Thoracic aorta (tissue), 2 donors: ENCODE measurements at places on chromosomes 6 and 20. TPM values are rescaled to one million over a fixed set of nuclear protein-coding genes. Genes with fewer than 3 reads are reported as not detected.

Gene CDKN1A
- 457 TPM for total RNA-seq

Gene ASIP
- not detected for total RNA-seq

Gene SIRPB2
- 11.0 TPM for total RNA-seq

Gene AIF1
- total RNA-seq, result 39.6 TPM

- H3K4me3 ChIP-seq, result no peak overlapping the region
- peaks cover 22% of the 10 kb centered on the region for H3K36me3 ChIP-seq
- no peaks in the 10 kb centered on the region for H3K27me3 ChIP-seq
- H3K4me1 ChIP-seq, result peaks cover 5% of the 10 kb centered on the region
- DNase-seq, result peak; percentile 71
Observed at GRCh38 chr6:157316871-157317814, 6.2 kb downstream of the TMEM242 start.

DNA sequence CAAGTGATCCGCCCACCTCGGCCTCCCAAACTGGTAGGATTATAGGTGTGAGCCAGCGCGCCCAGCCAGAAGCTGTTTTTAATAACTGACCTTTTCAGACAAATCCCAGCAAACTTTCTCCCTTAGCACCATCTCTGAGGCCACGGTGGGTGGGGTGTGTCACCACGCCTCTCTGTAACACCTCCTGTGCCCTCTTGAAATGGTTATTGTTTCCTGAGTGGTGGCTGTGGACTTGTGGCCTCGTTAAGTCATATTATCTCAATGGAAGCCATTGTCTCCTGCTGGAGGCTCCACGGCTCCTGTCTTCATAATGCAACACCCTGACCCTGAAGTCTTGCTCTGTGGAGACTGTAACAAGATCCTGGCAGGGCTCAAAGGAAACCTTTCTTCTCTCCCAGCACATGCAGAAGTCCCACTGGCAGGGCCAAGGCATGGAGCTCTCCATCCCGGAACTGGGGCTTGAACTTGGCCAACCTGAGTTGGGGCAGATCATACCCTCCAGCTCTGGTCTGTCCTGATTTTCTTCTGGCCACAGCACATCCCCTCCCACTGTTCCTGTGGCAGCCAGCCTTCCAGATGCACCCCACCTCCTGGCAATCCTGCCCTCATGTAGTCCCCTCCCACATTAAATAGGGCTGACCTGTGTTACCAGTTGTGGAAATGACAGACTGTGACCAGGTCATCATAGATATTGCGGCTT is 81.1 kb downstream of the SNX5 start:
- no peak overlapping the region for H3K27ac ChIP-seq
- H3K4me1 ChIP-seq, result no peaks in the 10 kb centered on the region
- DNase-seq, result no peak
- no peaks in the 10 kb centered on the region for H3K36me3 ChIP-seq

- no peak overlapping the region for H3K4me3 ChIP-seq
- DNase-seq, result no peak
- H3K36me3 ChIP-seq, result no peaks in the 10 kb centered on the region
- peak overlapping the region; percentile 75 for H3K27ac ChIP-seq
- no peaks in the 10 kb centered on the region for H3K27me3 ChIP-seq
Observed at GRCh38 chr6:89024456-89024855, 56.1 kb upstream of the PNRC1 start.

DNA sequence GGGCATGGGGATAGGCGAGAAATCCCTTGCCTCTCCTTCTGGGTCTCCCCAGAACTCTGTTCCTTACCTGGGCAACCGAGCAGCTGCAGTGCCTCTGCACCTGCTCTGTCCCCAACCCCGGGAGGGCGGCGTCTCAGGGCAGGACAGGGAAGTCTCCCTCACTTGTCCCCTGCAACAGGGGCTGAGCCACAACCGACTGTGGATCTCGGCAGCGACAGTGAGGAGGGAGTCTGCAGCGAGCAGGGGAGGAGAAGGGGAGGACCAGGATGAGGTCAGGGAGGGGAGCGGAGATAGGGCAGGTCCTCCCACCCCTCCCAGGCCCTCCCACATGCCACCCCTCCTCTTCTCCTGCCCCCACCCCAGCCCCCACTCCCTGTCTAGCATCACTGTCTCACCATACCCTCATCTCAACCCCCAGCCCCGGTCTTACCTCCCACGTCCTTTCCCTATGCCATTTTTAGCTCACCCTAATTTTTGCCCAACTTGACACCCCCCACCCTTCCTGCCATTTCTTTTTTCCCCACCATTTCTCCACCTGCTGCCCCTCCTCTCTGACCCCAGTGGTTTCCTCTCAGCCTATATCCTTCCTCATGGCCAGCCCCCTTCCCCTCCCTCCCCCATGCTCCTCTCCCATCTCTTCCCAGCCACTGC is at the start of gene TNXB:
TSS of gene TNXB (minus strand) at position 225 of the 651 bp plus-strand sequence. CDS start 11,140 bp downstream, outside the sequence.
- no peaks in the 10 kb centered on the region for H3K36me3 ChIP-seq
- DNase-seq, result no peak
- peak within 1 kb of the TSS; percentile 71 for H3K4me3 ChIP-seq
- no peaks in the 10 kb centered on the region for H3K27me3 ChIP-seq
- peak within 1 kb of the TSS; percentile 84 for H3K27ac ChIP-seq

DNA sequence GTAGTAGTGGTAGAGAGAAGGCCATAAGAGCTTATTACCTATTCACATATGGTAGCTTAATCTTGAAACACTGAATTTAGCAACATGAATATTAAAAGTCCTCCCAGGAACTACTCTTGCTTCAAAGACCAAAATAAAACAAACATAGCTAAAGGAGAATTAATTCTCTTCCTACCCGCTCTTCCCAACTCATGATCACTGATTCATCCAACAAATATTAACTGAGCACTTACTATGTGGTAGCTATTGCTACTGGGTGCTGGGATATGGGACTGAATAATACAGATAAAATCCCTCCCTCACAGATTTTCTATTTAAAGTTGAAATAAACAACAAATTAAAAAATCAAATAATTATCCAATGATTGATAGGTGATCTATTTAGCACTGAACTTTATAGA is 287.1 kb downstream of the BTBD9 start:
- H3K4me3 ChIP-seq, result no peak overlapping the region
- no peak for DNase-seq
- no peaks in the 10 kb centered on the region for H3K36me3 ChIP-seq
- H3K27ac ChIP-seq, result no peak overlapping the region
- H3K4me1 ChIP-seq, result peaks cover 18% of the 10 kb centered on the region

- H3K27ac ChIP-seq, result no peak overlapping the region
- no peak overlapping the region for H3K4me3 ChIP-seq
- no peaks in the 10 kb centered on the region for H3K4me1 ChIP-seq
- H3K36me3 ChIP-seq, result no peaks in the 10 kb centered on the region
Observed at GRCh38 chr6:3707024-3707423, 44.5 kb downstream of the PXDC1 start.
